ENCODE measurements at places on chromosomes 6 and 20.

DNA sequence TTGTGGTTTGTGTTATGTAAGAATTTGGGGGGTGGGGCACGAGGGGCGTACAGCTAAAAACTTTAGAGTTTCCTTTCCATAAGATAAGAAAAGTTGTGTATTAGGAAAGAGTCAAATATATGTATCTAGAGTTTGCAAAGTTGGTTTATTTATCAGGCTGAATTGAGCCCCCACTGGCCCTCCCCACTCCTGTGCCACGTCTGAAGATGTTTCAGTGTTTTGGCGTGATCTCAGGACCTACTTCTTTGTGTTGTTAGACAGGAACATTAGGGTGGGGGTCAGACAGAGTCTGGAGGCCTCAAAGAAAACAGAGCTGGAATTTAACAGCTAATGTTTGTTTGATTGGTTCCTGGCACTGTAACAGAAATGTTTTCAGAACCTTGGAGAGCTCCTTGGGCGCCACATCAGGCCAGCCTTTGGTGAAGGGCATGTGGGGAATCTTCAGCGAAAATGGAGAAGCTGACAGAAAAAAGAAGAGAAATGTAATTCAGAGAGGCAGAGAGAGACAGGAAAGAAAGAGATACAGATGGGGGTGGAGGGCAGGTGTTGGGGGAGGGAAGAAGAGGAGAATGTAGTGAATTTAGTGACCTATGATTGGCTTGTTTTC is 674 bp downstream of the NRSN1 start:
- no peak for DNase-seq

- no peak for DNase-seq
Measured at GRCh38 chr6:156650896-156651390, 126.2 kb upstream of the ARID1B start.

GRCh38 chr6:152879681-152880080 is 103.2 kb downstream of the FBXO5 start:
- DNase-seq = no peak

GRCh38 chr6:51432481-51432880 is 613.8 kb downstream of the TFAP2B start:
- no peak for DNase-seq

DNA sequence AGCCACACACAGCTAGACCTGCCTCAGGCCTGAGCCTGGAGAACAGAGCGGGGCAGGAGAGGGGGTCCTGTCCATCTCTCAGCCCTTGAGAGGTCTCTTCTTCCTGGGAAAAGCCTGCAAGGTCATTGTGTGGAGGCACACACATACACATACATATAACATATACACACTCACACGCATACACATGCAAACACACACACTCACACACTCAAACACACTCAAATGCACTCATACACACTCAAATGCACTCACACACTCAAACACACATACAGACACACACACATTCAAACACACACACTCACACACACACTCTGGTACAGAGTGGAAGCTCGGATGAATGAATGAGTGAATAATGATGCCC is 515 bp downstream of the TLDC2 start:
- no peak for DNase-seq

- no peak for DNase-seq
Measured at GRCh38 chr6:36958775-36959554, 4.4 kb downstream of the PI16 start.

DNA sequence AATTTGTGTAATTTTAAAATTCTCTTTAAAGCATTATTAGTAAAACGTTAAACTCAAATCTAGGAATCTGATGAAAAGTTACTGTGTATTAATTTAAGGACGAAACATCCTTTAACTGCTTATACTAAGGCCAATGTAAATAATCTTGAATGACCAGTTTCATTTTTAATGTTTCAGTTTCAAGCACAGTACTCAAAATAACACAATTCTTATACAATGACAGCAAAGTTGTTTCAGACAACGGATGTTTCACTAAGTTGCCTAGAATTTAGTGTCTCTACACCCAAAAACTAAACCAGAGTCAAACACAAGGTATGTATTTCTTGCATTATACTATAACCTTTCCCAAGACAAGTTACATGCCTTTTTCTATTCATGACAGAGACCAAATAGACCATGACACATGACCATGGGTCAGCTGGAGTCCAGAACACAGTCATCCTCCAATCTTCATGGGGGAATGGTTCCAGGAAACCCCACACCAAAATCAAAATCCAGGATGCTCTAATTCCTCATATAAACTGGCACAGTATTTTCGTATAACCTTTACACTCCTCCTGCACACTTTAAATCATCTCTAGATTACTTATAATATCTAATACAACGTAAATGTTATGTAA is 7.7 kb downstream of the PHIP start:
- DNase-seq = no peak

- DNase-seq = peak; percentile 19
Measured at GRCh38 chr20:2451939-2452732, 18.5 kb downstream of the SNRPB start.

GRCh38 chr6:24524329-24524728 is 29.6 kb downstream of the ALDH5A1 start:
- no peak for DNase-seq

GRCh38 chr6:53703047-53703446 is 37.5 kb upstream of the KLHL31 start:
- peak; percentile 57 for DNase-seq

- no peak for DNase-seq
Measured at GRCh38 chr6:29620630-29621029, 12.4 kb downstream of the GABBR1 start.

DNA sequence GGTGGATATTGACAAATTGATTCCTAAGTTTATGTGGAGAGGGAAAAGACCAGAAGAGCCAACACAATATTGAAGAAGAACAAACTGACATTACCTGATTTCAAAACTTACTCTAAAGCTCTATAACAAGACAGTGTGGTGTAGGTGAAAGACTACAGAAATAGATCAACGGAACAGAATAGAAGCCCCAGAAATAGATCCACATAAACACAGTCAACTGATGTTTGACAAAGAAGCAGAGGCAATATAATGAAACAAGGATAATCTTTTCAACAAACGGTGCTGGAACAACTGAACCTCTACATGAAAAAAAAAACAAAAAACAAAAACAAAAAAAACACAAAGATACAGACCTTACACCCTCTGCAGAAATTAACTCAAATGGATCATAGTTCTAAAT is 50.2 kb downstream of the MAP3K5 start:
- no peak for DNase-seq

GRCh38 chr6:36491378-36491965 is 48.7 kb downstream of the KCTD20 start:
- DNase-seq = no peak

DNA sequence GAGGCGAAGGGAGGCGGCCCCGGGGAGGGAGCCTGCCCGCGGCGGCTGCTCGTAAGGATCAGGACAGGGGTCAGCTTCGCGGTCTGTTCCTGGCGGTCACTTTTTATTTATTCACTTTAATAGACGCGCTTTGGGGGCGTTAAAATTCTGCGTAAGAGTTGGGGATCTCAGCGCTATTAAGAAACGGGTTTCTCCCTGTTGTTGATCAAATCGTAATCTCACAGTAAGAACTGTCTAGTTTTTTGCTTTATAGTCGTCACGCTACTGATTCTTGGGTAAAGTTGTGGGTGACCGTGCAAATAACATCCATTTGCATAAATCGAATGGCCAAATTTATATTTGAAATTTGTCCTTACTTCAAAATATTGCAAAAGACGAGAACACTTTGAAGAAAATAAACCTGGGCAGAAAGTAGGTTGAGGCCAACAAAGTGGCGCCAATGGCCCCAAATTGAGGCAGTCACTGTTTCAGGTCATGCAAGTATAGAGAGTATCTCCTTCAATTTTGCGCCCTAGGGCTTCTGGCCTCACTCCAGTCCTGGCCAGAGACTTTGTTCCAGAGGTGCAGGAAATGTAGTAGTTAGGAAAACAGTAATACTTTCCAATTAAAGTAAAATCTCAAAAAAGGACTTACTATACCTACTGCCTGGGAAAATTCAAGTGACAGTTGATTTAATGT is 963 bp upstream of the RMND1 start:
- DNase-seq = no peak

GRCh38 chr6:40386200-40386599 is 201.0 kb downstream of the LRFN2 start:
- no peak for DNase-seq

DNA sequence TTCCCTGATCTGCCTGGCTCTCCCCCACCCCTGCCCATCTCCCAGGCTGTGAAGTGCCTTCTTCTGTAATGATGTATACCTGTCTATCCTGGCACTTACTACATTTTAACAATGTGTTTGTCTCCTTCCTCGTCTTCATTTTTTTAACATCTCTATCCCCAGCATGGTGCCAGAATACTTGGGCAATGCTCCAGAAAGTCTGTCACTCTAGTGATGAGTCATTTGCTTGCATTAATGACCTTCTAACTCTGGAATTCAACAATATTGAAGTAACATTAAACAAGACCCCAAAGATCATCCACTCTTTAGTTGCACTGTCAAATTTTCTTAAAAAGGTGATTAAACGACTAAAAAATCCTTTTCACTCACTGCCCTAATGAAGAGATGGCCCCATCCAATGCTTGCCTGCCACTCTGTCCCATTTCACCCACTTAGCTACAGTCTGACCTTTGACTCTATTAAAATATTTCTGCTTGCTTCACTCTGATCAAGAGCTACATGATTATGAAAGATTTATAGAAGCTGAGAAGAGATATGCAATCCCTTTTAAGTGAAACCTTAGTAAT is 7.7 kb upstream of the KLHL31 start:
- DNase-seq = no peak

DNA sequence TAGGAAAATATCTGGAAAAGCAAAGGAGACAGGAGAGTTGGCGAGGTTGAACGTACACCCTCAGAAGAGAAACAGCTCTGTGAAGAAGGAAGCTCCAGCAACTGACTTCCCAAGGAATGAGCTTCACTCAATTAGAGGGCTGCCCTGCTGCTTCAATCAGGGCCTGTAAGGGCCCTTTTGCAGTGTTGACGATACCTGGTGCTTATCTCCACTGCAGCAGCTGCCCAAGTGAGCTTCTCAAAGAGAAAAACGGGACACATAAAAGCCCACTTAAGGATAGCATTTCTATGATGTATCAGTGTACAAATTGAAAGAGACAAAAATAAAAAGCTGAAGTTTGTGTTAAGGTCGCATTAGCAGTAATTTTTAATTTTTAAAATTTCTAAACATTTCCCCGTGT is 16.4 kb downstream of the SEC63 start:
- DNase-seq = no peak

Measured in NCI-H510A (cell line).